ENCODE measurements at places on chromosomes 6 and 20.

GRCh38 chr6:79818471-79818870, 128.9 kb downstream of the ELOVL4 start:
- no peaks in the 10 kb centered on the region for H3K27me3 ChIP-seq
- H3K27ac ChIP-seq = no peak overlapping the region

DNA sequence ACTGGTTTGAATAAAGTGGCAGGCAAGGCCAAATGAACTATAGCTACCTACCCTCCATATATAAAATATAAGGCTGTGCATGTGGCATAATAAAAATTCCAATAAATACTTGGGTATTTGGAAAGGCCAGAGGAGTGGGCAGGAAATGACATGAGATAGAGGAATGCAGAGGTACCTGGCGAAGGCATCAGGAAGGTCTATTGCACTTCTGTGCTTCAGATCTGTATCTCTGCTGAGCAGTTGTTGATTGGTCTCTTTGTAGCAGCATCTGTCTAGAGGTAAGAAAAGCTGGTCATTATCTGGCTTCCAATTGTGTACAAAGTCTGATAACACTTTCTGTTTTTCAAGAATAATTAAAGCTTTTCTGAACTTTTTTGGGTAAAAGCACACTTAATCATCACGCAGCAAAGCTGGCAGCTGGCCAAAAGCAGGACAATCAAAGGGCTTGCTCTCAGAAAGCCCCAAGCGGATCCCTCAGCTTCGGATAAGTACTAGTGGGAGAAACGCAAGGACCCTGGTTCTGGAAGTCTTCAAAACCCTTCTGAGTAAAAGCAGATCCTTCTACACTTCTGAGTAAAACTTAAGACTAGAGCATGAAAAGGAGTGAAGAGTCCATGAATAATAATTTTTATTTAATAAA, 120.1 kb upstream of the TCF21 start:
- H3K27me3 ChIP-seq = no peaks in the 10 kb centered on the region
- H3K27ac ChIP-seq = no peak overlapping the region
- 0 out of 2 replicates have a peak, but pooled peaks cover 12% of the 10 kb centered on the region for H3K4me1 ChIP-seq
- H3K4me3 ChIP-seq = no peak overlapping the region
- no peaks in the 10 kb centered on the region for H3K36me3 ChIP-seq

- H3K27ac ChIP-seq = peak overlapping the region; percentile 41
- no peak overlapping the region for H3K4me3 ChIP-seq
- H3K27me3 ChIP-seq = no peaks in the 10 kb centered on the region
- DNase-seq = peak; percentile 63
- peaks cover 7% of the 10 kb centered on the region for H3K36me3 ChIP-seq
- H3K4me1 ChIP-seq = peaks cover 15% of the 10 kb centered on the region
Observed at GRCh38 chr6:593907-594212, 63.0 kb downstream of the HUS1B start.

- no peak overlapping the region for H3K4me3 ChIP-seq
- no peaks in the 10 kb centered on the region for H3K27me3 ChIP-seq
- DNase-seq = no peak
- H3K27ac ChIP-seq = no peak overlapping the region
Observed at GRCh38 chr6:47237196-47237595, 72.5 kb downstream of the TNFRSF21 start.

DNA sequence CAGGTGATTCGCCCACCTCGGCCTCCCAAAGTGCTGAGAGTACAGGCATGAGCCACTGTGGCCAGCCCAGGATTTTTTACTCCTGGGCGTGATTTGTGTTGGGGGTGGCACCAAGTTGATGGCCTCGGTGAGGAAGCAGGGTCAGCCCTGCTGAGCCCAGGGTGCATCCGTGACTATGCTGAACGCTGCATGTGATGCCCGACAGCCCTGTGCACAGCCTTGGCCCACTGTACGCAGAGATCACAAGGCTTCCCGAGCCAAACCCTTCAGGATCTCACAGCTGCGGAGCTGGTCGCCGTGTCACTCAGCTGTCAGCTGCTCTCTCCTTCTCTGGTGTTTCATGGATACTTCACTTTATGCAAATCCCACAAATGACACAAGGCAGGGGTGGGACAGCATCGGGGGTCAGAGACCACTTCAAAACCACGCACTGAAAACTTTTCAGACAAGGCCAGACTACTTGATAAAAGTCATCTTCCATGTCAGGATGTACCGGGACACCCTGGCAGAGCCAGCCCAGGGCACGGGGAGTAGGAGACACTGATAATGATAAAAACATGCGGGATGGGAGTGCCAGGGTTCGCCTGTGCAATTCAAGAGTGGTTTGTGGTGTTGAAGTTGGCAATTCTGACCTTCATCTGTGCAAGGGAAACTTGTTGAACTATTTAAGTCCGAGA, 31.2 kb upstream of the RPS6KA2 start:
- H3K36me3 ChIP-seq = no peaks in the 10 kb centered on the region
- no peak overlapping the region for H3K4me3 ChIP-seq
- no peak overlapping the region for H3K27ac ChIP-seq
- H3K4me1 ChIP-seq = peaks cover 10% of the 10 kb centered on the region
- no peaks in the 10 kb centered on the region for H3K27me3 ChIP-seq
- DNase-seq = no peak

DNA sequence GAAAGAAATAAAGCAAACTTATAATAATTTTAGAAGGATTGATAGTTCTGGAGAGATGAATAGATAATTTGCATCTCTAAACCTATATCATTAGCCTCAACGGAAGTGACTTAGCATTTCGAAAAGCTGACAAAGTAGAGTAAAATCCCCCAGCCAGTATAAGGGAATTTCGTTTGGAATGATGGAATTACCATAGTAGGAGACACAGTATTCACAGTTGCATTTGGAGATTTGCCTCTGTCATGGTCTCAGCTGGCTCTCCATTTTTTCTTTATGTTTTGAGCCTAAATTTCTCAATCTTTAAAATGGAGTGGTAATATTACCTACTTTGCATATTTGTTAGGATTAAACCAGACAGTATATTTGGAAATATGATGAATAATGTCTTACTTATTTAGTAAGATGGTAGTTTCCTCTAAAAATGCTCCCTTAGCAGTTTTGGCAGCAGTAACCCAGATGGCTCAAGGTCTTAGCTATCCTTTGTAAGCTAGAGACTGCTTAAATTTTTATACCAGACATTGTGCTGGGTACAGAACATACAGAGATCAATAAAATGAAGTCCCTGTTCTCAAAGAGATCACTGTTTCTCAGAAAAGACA, 58.2 kb downstream of the SMAP1 start:
- H3K4me3 ChIP-seq = no peak overlapping the region
- no peaks in the 10 kb centered on the region for H3K27me3 ChIP-seq
- H3K4me1 ChIP-seq = peaks cover 17% of the 10 kb centered on the region
- no peaks in the 10 kb centered on the region for H3K36me3 ChIP-seq
- peak overlapping the region; percentile 86 for H3K27ac ChIP-seq

DNA sequence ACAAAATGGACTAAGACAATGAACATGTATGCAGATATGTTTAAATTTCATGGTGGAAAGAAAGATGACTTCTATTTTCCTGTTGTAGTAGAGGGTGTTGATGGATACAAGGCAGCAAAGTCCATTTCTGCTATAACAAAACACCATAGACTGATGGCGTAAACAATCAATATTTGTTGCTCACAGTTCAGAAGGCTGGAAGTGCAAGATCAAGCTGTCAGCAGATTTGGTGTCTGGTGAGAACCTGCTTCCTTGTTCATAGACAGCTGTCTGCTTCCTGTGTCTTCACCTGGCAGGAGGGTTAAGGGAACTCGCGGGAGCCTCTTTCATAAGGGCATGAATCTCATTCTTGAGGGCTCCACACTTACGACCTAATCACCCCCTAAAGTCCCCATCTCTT, 83.0 kb upstream of the ELOVL5 start:
- H3K4me3 ChIP-seq = no peak overlapping the region
- DNase-seq = no peak
- no peaks in the 10 kb centered on the region for H3K36me3 ChIP-seq
- H3K27ac ChIP-seq = no peak overlapping the region
- H3K4me1 ChIP-seq = no peaks in the 10 kb centered on the region

DNA sequence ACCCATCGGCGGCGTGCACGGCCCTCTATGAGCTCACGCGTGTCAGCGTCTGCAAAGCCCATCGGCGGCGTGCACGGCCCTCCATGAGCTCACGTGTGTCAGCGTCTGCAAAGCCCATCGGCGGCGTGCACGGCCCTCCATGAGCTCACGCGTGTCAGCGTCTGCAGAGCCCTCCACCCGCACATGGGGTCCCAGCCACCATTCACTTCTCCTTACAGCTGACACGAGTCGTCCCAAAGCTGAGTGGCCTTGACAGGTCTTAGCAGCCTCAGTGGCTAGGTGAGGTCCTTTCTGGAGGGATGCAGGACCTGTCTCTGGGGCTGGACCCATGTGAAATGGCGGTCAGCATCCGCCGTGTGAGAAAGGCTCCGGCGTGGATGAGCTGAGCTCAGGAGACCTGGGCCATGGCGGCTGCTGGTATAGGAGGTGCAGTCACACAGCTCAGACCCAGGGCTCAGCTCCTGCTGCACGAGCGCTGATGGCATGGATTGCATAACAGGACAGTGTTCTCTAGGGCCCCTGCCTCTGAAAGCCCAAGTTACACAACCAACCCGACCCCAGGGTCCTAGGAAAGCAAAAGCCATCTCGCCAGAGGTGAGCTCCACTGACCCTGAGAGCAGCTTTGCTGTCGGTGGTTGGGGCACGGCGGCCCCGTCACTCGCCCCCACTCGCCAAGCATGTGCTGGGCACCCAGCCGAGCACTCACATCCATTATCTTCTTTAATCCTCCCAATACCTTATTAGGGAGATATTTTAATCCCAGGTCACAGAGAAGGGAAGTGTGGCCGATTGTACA, 38.9 kb downstream of the DLL1 start:
- H3K27me3 ChIP-seq = no peaks in the 10 kb centered on the region
- H3K4me3 ChIP-seq = no peak overlapping the region
- no peaks in the 10 kb centered on the region for H3K36me3 ChIP-seq

- no peak for DNase-seq
- no peak overlapping the region for H3K4me3 ChIP-seq
- H3K27me3 ChIP-seq = no peaks in the 10 kb centered on the region
- H3K27ac ChIP-seq = no peak overlapping the region
Observed at GRCh38 chr6:21610341-21610740, 16.8 kb downstream of the SOX4 start.

- H3K27ac ChIP-seq = no peak overlapping the region
- H3K4me1 ChIP-seq = no peaks in the 10 kb centered on the region
- H3K36me3 ChIP-seq = no peaks in the 10 kb centered on the region
Observed at GRCh38 chr20:15895126-15895525, 678.1 kb downstream of the KIF16B start.

GRCh38 chr6:41529049-41529448, 17.1 kb upstream of the FOXP4 start:
- no peak for DNase-seq
- peaks cover 19% of the 10 kb centered on the region for H3K27me3 ChIP-seq
- no peak overlapping the region for H3K27ac ChIP-seq
- no peak overlapping the region for H3K4me3 ChIP-seq

DNA sequence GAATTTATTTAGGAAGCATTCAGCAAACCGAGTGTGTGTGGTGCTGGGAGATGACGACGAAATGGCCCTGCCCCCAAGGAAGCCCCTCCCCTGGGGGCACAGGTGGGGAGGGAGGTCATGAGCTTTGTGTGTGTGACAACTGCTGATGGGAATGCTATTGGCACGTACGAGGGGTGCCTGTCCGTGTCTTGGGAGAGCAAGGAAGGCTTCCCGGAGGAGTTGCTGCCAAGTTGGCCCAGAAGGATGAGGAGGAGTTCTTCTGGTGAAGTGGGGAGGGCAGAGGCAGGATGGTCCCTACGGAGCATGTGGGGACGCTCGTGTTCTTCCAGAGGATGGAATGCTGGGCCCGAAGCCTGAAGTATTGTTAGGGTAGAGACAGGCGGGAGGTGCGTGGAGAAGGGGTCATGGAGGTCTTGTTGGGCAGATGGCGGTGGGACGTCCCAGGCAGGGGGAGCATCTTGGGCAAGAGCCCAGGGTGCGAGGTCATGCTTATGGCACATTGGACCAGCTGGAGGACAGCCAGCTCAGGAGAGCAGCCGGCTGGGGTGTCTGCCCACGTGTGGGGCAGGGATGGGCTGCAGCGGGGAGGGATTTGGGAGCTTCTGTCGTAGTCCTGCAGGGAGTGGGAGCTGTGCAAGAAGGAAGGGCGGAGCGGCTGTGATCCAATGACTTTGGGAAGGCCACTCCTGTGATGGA, 46.1 kb downstream of the SYNJ2 start:
- H3K4me1 ChIP-seq = no peaks in the 10 kb centered on the region
- H3K4me3 ChIP-seq = no peak overlapping the region
- H3K36me3 ChIP-seq = no peaks in the 10 kb centered on the region
- no peaks in the 10 kb centered on the region for H3K27me3 ChIP-seq
- no peak overlapping the region for H3K27ac ChIP-seq

DNA sequence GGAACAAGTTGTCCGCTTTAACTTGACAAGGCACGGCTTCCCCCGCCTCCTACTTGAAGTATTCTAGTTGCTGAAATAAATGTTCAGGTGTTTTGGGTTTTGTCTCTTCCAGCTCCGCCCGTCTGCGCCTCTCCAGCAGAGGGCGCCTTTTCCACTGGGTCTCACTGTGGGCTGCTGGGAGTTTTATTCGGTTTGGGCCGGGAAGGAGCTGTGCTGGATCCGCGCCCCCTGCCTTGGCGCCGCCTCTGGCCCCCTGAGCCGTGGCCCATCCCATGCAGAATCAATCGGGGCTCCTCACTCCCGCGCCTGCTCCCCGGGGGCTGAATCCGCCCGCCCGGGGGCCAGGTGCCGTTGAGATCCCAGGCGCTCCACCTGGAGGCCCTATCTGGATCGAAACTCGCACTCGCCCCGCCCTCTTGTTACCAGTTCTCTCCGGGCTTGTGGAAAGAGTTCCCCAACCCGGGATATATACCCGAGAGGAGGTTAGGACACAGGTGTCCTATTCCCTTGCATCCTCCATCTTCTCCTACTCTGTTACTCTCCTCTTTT, 51.0 kb upstream of the TCF21 start:
- peak overlapping the region; percentile 51 for H3K4me3 ChIP-seq
- H3K27me3 ChIP-seq = no peaks in the 10 kb centered on the region
- H3K27ac ChIP-seq = no peak overlapping the region
- peaks cover 10% of the 10 kb centered on the region for H3K4me1 ChIP-seq

DNA sequence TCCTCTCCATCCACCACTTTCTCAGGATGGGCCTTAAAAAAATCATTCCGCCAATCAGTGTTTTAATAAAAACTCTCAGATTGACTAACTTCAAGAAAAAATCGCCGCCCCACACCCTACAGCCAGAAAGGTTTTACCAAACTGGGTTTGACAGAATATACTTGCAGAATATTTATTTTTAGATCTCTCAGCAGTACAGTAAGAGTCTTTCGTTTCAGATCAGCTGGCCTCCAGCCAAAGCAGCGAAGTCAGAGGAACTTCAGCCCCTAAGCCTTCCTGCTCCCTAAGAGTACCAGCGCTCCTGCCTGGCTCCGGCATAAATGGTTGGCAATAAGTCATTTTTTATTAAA, 24.7 kb downstream of the TBC1D7 start:
- no peak overlapping the region for H3K27ac ChIP-seq
- peaks cover 34% of the 10 kb centered on the region for H3K36me3 ChIP-seq
- H3K27me3 ChIP-seq = no peaks in the 10 kb centered on the region
- no peaks in the 10 kb centered on the region for H3K4me1 ChIP-seq
- DNase-seq = no peak

GRCh38 chr6:30769853-30770524, 25.6 kb upstream of the IER3 start:
- H3K4me3 ChIP-seq = no peak overlapping the region
- no peaks in the 10 kb centered on the region for H3K36me3 ChIP-seq
- no peaks in the 10 kb centered on the region for H3K27me3 ChIP-seq
- no peak overlapping the region for H3K27ac ChIP-seq
- peaks cover 26% of the 10 kb centered on the region for H3K4me1 ChIP-seq
- no peak for DNase-seq

- H3K27me3 ChIP-seq = no peaks in the 10 kb centered on the region
- no peak overlapping the region for H3K4me3 ChIP-seq
- DNase-seq = no peak
- no peaks in the 10 kb centered on the region for H3K4me1 ChIP-seq
Observed at GRCh38 chr6:17998003-17998402, 10.6 kb upstream of the KIF13A start.

All from GM23338 (cell line).